ENCODE measurements at places on chromosomes 7 and 10.

DNA sequence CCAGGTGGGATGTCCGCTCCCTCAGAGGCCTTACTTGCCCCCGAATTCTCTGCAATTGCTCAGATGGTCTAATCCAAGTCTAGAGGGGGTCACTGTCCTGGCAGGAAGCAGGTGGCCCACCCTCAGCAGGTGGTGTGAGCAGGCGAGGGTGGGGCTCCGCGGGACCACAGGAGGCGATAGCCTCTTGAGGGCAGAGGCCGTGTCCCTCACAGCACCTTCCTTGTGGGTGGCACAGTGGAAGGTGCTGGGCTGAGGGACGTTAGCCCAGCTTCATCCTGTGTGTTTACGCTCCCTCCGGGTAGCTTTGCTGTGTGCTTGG, 38.3 kb upstream of the INPP5A start:
- no peak for DNase-seq

GRCh38 chr10:86385806-86386205, 19.2 kb upstream of the GRID1 start:
- no peak for DNase-seq

- no peak for DNase-seq
These were observed 242.3 kb downstream of the GLI3 start for GRCh38 chr7:41994746-41995110.

GRCh38 chr7:82444220-82444909, 788 bp upstream of the CACNA2D1 start:
- DNase-seq, result peak; percentile 80

DNA sequence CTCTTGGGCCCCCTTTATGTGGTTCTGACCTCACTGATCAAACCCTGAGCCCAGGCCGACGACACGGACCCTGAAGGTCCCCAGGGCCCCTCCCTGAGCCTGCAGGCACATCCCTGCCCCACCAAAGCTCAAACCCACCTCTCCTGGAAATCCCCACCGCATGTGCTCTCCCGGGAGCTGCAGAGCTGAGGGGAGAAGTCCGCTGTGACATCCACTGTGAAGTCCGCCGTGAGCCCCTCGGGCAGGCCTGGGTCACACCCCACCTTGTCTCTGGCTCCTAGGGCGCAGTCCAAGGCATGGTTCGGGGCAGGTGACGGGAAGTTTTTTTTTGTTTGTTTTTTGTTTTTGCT, 100.2 kb downstream of the MICALL2 start:
- no peak for DNase-seq

DNA sequence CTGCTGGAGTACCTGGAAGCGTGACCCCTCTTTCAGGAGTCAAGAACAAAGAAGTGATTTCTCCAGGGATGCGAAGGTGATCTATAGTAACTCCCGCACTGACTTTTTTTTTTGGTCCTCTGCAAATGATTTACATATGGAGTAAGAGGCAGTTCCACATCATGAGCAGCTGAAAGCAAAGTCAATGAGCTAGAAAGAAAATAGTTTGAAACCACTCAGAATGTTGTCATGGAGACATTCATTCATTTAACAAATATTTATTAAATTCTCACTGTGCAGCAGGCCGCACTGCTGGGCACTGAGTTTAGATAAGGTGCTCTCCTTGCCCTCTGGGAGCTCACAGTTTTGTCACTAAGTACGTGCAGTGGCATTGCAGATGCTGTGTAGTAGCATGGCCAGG, 206.7 kb downstream of the CAMK1D start:
- no peak for DNase-seq

DNA sequence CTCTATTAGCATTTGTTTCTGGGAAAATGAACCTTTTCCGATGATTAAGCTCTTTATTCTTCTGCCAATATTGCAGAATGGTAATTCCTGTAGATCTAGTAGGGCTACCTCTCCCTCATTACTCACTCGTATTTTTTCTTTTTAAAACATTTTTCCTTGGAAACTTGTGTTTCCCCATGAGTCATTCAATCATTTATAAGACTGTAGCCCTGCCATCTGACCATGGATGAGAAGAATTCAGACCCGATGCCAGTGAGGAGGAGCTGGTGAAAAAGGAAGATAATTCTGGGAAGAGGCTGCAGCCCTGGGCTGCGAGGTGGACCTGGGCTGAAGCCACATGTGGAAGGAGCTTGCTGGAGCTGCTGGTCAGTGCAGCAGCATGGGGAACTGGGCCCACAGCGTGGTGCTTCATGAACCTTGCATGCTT, 242.8 kb downstream of the KLF6 start:
- no peak for DNase-seq

- no peak for DNase-seq
These were observed 34.6 kb upstream of the AOAH start for GRCh38 chr7:36758879-36759278.

GRCh38 chr10:62130948-62131347, 137.7 kb downstream of the RTKN2 start:
- DNase-seq, result no peak

GRCh38 chr10:121804460-121804859, 123.4 kb downstream of the ATE1 start:
- DNase-seq, result no peak

DNA sequence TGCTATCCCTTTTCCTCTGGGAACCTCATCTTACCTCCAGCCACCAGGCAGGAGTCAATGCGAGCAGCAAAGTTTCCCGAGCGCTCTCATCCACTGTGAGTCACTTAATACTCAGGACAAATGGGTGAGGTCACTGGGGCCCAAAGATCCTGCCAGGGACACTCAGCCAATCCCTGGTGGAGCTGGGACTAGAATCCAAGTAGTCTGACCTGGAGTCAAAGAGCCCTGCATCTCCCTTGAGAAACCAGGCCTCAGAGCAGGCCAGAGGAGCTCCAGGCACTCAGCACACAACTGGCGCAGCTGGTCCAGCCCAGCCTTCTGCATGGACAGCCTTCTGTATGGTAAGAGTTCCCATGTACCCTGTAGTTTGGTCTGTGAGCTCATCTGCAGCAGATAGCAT, 142.3 kb downstream of the MAPK8 start:
- DNase-seq, result no peak

GRCh38 chr10:89351412-89351779, 23.6 kb downstream of the IFIT3 start:
- DNase-seq, result no peak

DNA sequence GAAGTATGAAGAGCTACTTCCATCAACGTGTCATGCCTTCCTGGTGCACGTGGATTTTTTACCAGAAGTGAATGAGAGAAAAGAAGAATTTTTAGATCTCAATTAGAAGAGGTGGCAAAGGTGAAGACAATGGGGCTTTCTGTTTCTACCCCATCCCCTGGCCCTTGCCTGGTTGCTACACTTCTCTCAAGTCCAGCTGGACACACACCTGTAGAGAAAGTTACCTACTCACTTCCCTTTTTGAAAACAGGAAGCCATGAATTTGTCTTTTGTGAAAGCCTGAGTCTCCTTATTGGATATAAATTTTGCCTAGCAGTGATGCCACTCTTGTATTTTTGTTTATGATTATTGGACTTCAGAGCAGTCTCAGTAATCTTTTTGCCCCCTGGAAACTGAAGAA, 142.9 kb upstream of the AKR1E2 start:
- DNase-seq, result no peak

DNA sequence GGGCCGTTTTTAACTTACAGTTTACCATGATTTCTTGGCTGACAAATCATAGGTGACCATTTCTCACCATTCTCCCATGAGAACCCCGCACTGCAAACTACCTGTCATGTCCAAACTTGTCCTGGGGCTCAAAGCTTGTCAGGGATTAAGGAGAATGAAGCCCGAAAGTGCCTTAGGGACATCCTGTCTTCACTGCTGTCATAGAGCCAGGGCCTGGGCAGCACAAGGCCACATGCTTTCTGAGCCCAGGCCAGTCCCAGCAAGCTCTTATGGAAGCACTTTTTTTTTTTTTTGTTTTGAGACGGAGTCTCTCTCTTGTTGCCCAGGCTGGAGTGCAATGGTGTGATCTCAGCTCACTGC, 33.9 kb downstream of the CCM2 start:
- no peak for DNase-seq

- DNase-seq, result no peak
These were observed 98.0 kb upstream of the MBL2 start for GRCh38 chr10:52870562-52870961.

- no peak for DNase-seq
These were observed 40.9 kb upstream of the MET start for GRCh38 chr7:116630932-116631671.

DNA sequence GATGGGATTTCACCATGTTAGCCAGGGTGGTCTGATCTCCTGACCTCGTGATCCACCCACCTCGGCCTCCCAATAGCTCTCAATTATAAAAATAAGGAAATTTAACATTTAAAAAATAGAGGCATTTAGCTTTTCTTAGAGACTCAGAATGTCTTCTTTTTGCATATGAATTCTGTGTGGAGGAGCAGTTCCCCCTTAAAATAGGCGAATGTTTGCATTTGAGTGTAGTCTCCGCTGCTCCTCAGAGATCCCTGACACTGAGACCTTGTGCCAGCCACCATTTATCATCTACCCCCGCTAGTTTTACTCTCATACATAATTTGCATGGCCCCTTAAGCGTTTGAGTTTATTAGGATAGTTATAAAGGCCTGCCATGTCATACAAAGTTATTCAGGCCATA, 461.9 kb downstream of the SORCS3 start:
- no peak for DNase-seq

- no peak for DNase-seq
These were observed 213.6 kb upstream of the FZD1 start for GRCh38 chr7:91050677-91051076.

DNA sequence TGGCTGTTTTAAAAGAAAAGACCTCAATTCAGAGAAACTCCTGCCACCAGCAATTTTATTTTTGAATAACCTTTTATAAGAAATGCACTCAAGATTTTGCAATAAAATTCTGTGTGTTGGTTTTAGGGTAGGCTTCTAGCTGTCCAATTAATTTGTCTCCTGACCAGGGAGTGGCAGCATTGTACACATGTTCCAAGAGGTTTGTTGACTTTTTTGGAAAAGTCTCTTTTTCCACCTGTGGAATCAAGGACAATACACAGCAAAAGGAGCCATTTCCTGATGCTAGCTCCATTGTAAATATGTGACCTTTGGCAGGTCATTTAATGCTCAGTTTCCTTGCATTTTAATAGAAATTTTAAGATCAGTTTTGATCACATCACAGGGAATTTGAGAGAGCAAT, 1.8 kb downstream of the GIMAP5 start:
- DNase-seq, result no peak

Measured in NCI-H1694 (cell line).